Osteoblast (primary cell): ENCODE measurements at places on chromosomes 5 and 9. TPM values are rescaled to one million over a fixed set of nuclear protein-coding genes. Genes with fewer than 3 reads are reported as not detected.

GRCh38 chr9:19145881-19146280, 18.6 kb upstream of the PLIN2 start:
- no peak for DNase-seq
- no peak overlapping the region for H3K27ac ChIP-seq
- H3K4me1 ChIP-seq, result peaks cover 11% of the 10 kb centered on the region
- H3K27me3 ChIP-seq, result no peaks in the 10 kb centered on the region

GRCh38 chr9:22307013-22307711, 139.5 kb upstream of the DMRTA1 start:
- DNase-seq, result peak; percentile 45
- no peak overlapping the region for H3K27ac ChIP-seq
- H3K4me1 ChIP-seq, result no peaks in the 10 kb centered on the region
- no peak overlapping the region for H3K4me3 ChIP-seq
- H3K27me3 ChIP-seq, result no peaks in the 10 kb centered on the region

GRCh38 chr9:129386812-129387177, 208.7 kb upstream of the IER5L start:
- H3K4me1 ChIP-seq, result peaks cover 5% of the 10 kb centered on the region
- DNase-seq, result no peak
- no peaks in the 10 kb centered on the region for H3K27me3 ChIP-seq
- H3K27ac ChIP-seq, result no peak overlapping the region

DNA sequence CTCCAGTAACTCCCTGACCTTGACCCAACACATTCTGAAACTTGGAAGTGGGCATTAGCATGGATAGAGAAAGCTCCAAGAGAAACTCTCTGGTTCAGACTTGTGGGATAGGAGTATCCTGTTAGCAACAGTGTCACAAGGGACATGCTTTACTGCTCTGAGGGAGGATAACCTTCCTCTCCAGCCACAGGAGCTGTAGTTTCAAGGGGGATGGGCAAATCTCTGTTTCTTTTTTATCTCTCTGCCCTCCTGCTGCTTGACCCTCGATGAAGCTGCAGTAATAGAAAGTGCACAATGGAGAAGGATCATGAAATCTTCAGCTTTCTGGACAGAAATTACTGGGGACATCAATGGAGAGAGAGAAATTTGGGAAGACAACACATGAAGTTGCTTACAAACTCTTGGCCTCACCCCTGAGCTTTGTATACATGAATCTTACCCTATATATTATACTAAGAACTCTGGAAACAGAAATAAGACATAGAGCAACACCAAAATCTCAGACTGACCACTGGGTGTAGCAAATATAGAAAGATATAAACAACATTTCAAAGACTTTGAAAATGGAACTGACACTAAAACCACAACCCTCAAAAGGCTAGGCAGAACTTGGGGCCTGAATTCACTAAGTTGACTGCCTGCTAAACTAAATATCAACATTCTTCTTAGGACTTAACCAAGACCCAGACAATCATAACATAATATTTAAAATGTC, 471.0 kb upstream of the MEF2C start:
- H3K27me3 ChIP-seq, result no peaks in the 10 kb centered on the region
- peaks cover 8% of the 10 kb centered on the region for H3K4me1 ChIP-seq
- no peak overlapping the region for H3K27ac ChIP-seq
- DNase-seq, result no peak
- no peaks in the 10 kb centered on the region for H3K36me3 ChIP-seq
- no peak overlapping the region for H3K4me3 ChIP-seq

GRCh38 chr5:33115467-33115866, 325.3 kb upstream of the TARS1 start:
- DNase-seq, result no peak
- H3K27me3 ChIP-seq, result no peaks in the 10 kb centered on the region
- H3K4me3 ChIP-seq, result no peak overlapping the region
- H3K27ac ChIP-seq, result no peak overlapping the region
- peaks cover 17% of the 10 kb centered on the region for H3K4me1 ChIP-seq

GRCh38 chr5:170614720-170615119, 110.9 kb downstream of the KCNIP1 start:
- H3K36me3 ChIP-seq, result no peaks in the 10 kb centered on the region
- H3K4me1 ChIP-seq, result peaks cover 7% of the 10 kb centered on the region
- H3K27me3 ChIP-seq, result peaks cover 5% of the 10 kb centered on the region
- no peak overlapping the region for H3K27ac ChIP-seq

DNA sequence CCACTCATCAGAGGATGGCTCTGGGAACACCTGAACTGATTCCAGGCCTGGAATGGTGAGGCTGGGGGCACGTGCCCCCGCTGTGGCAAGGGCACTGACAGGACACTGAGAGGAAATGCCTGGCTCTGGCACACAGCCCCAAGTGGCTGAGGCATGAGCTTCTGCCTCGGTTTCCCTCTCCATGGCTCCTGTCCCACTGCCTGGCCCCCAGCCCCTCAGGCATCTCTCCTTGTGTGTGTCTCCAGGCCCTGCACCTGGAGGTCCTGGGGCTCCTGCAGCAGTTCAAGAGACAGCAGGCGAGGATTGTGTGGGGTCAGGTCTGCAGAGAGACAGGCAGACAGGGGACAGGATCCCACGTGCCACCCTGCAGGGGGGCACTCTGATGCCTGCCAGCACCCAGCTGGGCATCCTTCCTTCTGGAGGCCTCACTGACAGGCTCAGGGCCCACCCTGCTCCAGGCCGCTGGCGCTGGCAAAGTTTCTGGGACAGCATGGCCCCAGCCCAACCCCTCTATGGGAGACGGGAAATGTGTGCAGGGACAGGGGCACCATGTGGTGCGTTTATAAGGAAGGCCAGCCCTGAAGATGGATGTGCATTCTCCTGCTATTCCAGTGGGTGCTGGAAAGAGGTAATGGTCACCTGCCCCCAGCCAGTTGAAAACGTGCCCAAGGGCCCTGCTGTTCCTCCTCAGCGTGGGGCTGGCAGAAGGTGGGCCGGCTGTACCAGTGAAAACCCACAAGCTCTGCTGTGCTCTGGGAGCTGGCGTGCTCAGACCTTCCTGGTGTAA, 66.0 kb downstream of the RASGEF1C start:
- peak; percentile 54 for DNase-seq
- H3K4me3 ChIP-seq, result no peak overlapping the region
- peaks cover 8% of the 10 kb centered on the region for H3K27me3 ChIP-seq

DNA sequence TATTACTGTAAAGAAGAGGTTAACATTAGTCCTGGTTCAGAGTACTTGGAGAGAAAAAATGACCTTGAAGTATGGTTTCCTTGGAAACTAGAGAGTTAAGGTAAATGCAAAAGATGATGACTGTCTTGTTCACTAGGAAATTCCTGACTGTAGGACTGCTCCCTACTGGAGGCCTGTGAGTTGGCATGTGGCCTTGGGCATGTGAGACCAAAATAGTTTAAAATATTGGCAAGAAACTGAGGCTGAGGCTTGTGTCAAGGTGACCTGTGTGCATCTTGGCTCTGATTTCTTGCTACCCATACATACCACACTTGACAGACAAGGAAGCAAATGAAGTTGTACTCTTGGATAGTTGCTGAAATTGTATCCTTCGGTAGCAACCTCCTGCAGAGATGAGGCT, 96.5 kb downstream of the TARS1 start:
- no peaks in the 10 kb centered on the region for H3K36me3 ChIP-seq
- no peak overlapping the region for H3K27ac ChIP-seq
- no peaks in the 10 kb centered on the region for H3K27me3 ChIP-seq
- H3K4me3 ChIP-seq, result no peak overlapping the region
- DNase-seq, result no peak
- no peaks in the 10 kb centered on the region for H3K4me1 ChIP-seq

DNA sequence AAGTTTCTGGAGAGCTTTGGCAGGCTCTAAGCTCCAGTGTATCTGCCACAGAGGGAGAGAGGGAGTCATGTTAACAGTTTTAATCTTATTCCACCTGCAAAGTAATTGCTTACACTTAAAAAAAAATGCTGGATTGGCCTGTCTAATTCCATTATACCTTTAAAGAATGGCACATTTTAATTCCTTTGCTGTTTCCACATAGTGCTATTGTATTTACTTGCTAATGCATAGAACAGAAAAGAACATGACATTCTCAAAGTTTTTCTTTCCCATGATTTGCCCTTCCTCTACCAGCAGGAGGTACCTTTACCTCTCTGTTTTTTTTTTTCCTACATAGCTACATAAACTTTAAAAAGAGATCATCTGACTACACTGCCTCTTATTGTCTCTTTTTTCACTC, 318.0 kb downstream of the GLIS3 start:
- H3K36me3 ChIP-seq, result no peaks in the 10 kb centered on the region
- H3K27me3 ChIP-seq, result no peaks in the 10 kb centered on the region
- no peak overlapping the region for H3K27ac ChIP-seq
- H3K4me1 ChIP-seq, result peaks cover 3% of the 10 kb centered on the region

GRCh38 chr5:171581781-171582180, 162.3 kb downstream of the FGF18 start:
- no peaks in the 10 kb centered on the region for H3K36me3 ChIP-seq
- H3K27me3 ChIP-seq, result peaks cover 8% of the 10 kb centered on the region
- DNase-seq, result no peak
- no peak overlapping the region for H3K27ac ChIP-seq
- no peak overlapping the region for H3K4me3 ChIP-seq

DNA sequence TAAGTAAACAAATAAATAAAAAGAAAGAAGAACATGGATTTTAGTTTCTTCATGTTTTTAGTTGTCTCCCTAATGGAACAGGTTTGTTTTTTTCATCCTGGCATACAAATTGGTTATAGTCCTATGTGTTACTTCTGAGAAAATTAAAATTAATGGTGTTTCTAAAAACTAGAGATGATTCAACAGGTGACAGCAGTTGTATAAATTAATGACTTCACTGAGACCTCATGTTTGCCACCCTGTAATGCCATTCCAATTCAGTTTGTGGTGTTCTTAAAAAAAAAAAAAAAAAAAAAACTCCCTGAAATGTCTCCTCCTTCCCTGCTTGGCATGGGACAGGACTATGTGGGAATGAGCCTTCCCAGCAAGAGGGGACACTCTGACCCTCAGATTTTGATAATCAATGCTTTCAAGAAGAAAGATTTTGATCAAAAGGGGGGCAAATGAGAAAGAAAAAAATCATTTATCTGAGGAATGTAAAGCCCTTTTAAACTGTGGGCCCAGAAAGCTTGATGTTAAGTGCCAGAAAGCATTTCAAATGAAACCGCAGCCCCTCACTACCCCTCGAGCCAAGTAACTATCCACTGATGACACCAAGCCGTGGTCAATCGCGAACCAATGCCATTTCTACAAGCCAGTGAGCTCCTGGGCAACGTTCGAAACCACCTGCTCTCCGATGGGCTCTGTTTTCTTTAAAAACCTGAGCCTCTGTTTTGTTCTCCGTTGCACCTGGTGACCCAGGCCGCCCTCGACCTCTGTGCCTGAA, 941 bp downstream of the EXD3 start:
- no peaks in the 10 kb centered on the region for H3K36me3 ChIP-seq
- peaks cover 12% of the 10 kb centered on the region for H3K4me1 ChIP-seq
- peak overlapping the region; percentile 41 for H3K27ac ChIP-seq
- peak; percentile 79 for DNase-seq
- H3K4me3 ChIP-seq, result peak overlapping the region; percentile 87

DNA sequence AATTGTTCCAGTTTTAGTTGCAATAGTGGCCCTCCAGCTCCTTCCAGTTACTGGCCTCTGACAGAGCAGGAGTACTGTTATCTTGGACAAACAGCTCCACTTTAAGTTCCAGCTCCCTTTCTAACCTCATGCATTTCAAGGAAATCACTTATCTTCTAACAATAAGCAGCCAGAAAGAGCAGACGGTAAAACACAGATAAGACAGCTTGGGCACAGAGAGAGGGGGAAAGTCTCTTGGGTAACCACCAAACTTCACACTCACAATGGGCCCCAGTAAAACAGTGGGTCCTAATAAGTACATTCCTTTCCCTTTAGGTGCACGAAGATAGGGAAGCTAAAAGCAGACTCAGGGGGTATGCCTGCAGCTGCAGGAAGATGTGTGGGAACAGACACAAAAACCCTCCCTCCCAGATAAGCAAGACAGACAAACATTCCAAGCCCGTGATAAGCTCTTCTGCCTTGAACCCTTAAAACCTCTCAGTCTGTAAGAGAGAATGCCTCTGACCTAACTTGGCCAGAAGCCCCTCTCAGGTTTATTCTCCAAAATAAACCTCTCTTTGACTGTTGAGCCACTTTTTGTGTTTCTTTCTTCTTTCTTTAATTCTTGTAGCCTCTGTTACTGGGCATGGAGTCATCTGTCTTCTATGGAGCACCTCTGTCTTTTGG, 30.8 kb downstream of the OR1J1 start:
- peaks cover 22% of the 10 kb centered on the region for H3K4me1 ChIP-seq
- H3K36me3 ChIP-seq, result no peaks in the 10 kb centered on the region
- no peak overlapping the region for H3K27ac ChIP-seq
- DNase-seq, result no peak

GRCh38 chr9:88925481-88925880, 65.8 kb upstream of the S1PR3 start:
- no peak overlapping the region for H3K4me3 ChIP-seq
- H3K27ac ChIP-seq, result no peak overlapping the region
- H3K27me3 ChIP-seq, result no peaks in the 10 kb centered on the region

GRCh38 chr9:109417054-109417453, 81.1 kb downstream of the PTPN3 start:
- no peaks in the 10 kb centered on the region for H3K4me1 ChIP-seq
- H3K36me3 ChIP-seq, result no peaks in the 10 kb centered on the region
- no peak overlapping the region for H3K27ac ChIP-seq
- H3K4me3 ChIP-seq, result no peak overlapping the region

DNA sequence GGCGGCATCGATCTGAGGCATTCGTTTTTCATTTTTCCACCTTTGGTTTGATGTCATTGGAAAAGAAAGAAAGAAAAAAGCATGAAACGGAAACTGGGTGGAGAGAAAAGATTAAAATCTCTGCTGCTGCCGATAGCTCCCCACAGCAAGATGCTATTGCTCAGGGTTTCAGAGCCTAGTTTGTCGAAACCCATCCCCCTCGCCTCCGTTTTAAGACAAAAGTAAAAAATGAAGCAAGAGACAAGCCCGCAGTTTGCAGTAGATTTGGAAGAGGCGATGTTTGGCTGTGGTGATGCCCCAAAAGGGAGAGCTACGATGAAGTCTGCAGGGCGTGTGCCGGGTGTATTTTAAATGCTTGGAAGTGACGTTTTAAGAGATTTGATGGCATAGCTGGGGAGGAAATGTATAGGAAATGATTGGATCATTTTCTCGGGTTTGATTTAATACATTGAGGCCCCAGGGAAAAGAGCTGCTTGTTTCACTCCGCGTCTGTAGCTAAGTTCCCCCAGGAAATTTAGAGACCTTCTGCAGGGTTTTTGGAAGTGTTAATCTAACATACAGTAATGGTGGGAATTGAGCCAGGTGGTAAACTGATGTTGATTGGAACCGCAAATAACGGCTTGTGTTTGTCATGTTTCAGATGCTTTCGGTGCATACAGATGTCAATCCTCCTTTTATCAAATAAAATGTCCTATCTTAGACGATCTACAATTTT, 909 bp downstream of the NDFIP1 start:
- H3K4me1 ChIP-seq, result peaks cover 13% of the 10 kb centered on the region
- H3K4me3 ChIP-seq, result peak overlapping the region; percentile 90
- H3K36me3 ChIP-seq, result no peaks in the 10 kb centered on the region
- H3K27me3 ChIP-seq, result no peaks in the 10 kb centered on the region

- no peak overlapping the region for H3K27ac ChIP-seq
- DNase-seq, result peak; percentile 88
- H3K4me3 ChIP-seq, result peak overlapping the region; percentile 97
- H3K27me3 ChIP-seq, result no peaks in the 10 kb centered on the region
- H3K36me3 ChIP-seq, result no peaks in the 10 kb centered on the region
Observed at GRCh38 chr9:111483439-111483857, 735 bp downstream of the ECPAS start.

The CLIC3 gene
- 1.5 and 2.5 TPM in 2 replicates for total RNA-seq

The ZNG1E gene
- total RNA-seq, result 33.3 and 34.7 TPM in 2 replicates

The PCDHB3 gene
- total RNA-seq, result 0.36 and 0.88 TPM in 2 replicates

The C9orf40 gene
- 2.9 and 3.8 TPM in 2 replicates for total RNA-seq

The ANKRD20A1 gene
- not detected in 2 replicates for total RNA-seq

The CDKN2A gene
- total RNA-seq, result 32.1 and 37.6 TPM in 2 replicates
